ENCODE measurements at places on chromosomes 12 and 14.

- peak; percentile 18 for DNase-seq
These were observed 259.1 kb downstream of the PCNX1 start for GRCh38 chr14:71166180-71166837.

- no peak for DNase-seq
These were observed 268.1 kb downstream of the CACNA1C start for GRCh38 chr12:2320841-2321240.

- DNase-seq: no peak
These were observed 14.0 kb upstream of the HPD start for GRCh38 chr12:121872546-121873215.

- DNase-seq: no peak
These were observed 62.9 kb upstream of the EEA1 start for GRCh38 chr12:92992041-92992440.

DNA sequence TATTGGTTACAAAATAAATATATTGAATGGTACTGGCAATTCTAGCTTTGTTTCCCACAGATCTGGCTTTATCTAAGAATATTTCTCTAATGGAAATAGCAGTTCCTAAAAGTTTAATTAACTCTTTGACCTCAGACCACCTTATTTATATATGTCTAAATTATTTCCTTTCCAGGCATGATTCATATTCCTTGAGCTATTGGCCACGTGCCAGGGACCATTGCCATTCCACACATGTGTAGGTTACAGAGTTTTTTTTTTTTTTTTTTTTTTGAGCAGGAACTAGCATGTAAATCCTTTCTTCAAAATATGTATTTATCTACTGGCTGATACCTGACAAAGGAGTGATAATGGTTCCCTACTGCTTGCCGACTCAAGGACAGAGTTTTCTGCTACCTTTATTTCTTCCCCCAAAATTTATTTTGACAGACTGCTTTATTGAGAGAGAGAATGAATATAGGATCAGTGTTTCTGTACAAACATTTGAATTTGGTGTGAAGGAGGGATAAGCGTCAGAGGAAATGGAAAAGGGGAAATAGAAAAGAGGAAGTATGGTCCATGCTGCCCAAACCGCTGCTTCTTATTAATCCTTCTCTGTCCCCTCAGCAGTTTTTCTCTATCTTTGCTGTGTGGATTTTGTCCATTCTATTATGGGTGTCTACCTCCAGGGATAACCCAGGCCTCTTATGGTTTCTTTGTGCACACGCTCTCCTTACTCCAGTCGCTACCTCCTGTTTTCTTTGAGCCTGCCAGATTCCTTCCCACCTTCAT, 36.4 kb downstream of the PDE3A start:
- peak; percentile 55 for DNase-seq

DNA sequence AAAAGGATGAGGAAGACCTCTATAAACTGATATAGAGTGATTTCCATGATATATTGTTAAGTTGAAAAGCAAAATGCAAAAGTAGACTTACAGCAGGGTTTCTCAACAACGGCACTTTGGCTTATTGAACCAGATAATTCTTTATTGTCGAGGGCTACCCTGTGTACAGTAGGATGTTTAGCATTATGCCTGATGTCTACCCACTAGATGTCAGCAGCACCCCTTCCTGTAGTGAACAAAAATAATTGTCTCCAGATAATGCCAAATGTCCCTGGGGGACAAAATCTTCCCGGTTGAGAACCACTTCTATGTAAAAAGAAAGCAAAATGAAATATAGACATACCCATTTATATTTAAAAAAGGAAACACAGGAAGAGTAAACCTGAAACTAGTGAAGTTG, 32.4 kb downstream of the ABCD2 start:
- DNase-seq: no peak

DNA sequence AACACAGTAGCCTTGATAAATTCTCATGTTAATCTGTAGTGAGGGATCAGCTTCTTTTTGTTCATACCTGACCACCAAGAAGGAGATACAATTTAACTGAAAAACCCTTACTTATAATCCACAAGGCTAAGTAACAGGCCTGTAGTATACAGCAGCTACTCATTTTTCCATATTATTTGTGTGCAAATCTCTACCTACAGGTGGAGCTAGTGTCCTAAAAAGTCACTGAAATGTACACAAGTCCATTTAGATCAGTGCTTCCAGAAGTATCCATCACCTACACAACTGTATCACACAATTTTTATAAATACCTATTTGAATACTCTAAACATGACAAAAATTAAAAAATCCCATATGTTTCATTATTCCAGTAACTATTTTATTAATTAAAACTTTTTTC, 173.2 kb downstream of the SLC35F4 start:
- DNase-seq: peak; percentile 54

DNA sequence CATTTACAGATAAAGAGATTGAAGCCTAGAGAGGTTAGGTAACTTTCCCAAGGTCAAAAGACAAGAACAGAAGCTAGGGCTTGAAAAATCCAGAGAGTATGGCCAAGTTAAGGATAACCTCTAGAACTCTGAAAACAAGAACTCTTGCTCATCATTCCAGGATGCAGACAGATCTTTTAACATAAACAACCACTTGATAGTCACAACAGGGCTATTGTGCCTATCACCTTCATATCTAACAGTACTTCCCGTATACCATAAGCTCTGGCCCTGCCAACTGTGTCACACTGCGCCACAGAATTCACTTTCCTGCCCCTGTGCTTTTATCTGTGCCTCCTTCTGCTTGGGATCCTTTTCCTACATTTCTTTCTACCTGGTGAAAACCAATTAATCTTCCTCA, 18.2 kb downstream of the ERP29 start:
- DNase-seq: no peak

DNA sequence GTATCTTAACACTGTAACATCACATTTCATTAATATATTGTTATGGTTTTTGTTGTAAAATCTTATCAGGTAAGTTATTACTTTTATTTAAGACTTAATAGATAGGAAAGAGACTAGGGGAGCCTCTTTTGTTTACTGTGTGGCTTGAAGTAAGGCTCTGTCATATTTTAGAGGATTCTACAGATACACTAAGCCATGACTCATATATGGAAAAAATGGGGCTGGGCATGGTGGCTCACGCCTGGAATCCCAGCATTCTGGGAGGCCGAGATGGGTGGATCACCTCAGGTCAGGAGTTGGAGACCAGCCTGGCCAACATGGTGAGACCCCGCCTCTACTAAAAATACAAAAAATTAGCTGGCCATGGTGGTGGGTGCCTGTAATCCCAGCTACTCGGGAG, 23.6 kb upstream of the NPFF start:
- DNase-seq: no peak

GRCh38 chr12:104357421-104357952, 53.9 kb downstream of the EID3 start:
- no peak for DNase-seq

GRCh38 chr12:116189692-116190091, 87.8 kb downstream of the MED13L start:
- no peak for DNase-seq

- DNase-seq: no peak
These were observed 91.2 kb downstream of the RCOR1 start for GRCh38 chr14:102683399-102684297.

GRCh38 chr12:107670999-107671643, 14.5 kb upstream of the PWP1 start:
- no peak for DNase-seq

DNA sequence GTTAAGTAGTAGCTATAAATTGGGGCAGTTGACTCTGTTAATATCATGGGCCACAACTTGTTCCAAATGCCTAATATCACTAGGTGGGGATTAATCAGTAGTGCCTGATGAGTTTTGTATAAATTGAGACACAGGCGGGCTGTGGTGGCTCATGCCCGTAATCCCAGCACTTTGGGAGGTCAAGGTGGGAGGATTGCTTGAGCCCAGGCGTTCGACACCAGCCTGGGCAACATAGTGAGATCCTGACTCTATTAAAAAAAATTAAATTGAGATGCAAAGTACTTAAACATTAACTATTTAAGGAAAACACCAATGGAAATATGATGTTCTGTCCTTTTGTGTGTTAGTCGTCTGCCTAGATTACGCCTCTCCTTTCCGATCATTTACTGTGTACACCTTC, 9.0 kb downstream of the PAPOLA start:
- DNase-seq: no peak

GRCh38 chr14:51369814-51370213, 129.8 kb downstream of the TMX1 start:
- DNase-seq: no peak

DNA sequence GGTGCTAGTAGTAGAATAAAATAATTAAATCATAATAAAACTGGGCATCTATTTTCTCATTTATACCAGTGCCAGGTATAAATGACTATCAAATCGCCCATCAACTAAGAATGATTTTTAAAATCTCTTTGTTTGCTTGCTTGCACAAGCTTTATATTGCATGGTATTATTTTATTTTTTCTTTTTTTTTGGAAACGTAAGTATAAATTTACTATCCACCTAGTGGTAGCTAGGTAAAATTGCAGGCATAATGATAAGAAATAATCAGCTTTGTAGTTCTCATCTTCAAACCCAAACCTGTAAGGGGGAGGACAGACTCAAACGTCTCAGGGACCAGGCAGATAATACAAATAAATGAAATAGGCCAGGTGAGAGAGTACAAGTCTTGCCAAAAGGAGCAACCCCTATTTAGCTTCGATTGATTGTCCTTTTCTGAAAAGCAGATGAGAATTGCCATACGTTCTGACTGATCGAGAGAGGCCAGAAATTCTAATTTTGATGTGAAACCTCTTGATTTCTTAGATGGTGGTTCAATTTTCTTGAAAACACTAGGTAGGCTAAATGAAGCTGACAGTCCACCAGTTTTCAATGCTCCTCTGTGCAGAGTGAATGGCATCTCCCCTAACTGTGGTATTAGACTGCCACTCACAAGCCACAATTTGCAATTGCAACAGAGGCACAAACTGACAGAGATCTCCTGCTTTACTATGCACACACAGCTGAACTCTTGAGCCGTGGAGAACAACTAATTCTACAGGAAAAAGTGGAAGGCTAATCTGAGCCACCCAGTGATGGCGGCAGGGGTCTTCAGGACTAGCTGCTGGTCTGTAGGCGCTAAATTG, 189.3 kb downstream of the DACT1 start:
- DNase-seq: no peak

DNA sequence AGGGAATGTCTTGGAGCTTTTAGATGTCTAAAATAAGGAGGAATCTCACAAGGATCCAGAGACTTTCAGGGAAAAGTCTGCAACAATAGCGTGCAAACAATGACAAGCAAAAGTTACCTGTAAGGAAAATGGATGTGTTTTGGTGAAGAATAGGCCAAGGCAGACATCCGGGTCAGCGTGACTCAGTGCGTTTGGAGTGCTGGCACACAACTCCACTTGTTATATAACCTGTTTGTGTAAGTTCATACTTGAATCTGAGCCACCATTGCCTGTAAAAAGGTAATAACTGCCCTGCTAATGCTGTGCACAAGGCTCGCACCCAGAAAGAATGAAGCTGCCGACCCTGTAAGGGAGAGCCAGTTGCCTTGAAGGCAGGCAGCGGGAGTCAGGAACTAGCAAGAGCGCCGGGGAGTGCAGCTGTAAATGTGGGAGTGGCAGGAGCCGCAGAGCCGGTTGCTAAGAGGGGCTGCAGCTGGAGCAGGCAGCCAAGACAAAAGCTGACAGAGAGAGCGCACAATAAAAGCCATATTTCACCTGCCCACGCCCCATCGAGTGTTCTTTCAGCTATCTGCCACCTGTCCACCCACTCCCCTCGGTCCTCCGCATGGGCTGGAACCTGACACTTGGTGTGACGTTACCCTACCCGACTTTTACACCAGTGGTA, 638.5 kb upstream of the MIS18BP1 start:
- DNase-seq: no peak

DNA sequence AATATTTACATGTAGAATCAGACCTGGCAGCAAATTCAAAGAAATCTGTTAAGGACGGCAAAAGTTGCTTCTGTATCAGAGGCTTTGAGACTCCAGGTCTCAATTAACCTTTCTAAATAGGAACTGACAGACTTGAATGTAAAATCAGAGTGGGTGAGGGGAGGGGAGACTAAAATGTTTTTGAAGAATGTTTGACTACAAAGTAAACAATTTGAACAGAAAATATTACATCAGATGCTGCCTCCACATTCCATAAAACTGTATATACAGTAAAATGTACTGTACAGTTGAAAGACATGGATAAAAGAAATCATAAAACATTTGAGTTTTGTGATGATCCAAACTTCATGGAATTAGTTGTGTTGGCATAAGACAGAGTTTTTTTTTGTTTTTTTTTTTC, 49.5 kb upstream of the POC1B start:
- no peak for DNase-seq

DNA sequence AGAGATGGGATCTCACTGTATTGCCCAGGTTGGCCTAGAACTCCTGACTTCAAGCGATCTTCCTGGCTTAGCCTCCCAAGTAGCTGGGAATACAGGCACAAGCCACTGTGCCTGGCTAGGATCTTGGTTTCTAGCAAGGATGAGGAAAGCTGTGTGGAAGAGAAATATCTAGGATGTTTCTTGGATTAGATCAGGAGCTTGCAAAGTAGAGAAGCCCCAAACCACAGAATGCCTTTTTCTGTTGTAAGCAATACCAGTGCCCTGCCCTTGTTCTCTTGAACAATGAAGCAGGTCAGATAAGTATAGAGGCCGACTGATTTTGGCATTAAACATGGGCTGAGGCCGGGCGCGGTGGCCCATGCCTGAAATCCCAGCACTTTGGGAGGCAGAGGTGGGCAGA, 44.3 kb upstream of the STRN3 start:
- DNase-seq: no peak

DNA sequence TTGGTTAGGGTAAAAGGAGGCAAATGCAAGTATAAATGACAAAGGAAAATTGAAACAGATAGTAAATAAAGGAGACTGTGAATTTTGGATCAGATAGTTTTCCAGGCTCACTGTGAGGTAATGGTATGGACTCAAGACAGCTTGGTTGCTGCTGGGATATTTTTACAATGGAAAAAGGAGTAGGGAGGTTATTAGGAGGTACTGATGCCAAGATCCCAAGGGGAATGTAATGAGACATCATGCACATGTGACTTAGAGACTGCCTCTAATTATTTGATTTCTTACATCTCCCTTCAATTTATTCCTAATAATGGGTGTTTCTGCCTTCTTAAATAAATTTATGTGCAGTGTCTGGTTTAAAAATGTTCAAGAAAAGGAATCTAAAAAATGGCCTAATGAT, 56.9 kb downstream of the TAOK3 start:
- no peak for DNase-seq

DNA sequence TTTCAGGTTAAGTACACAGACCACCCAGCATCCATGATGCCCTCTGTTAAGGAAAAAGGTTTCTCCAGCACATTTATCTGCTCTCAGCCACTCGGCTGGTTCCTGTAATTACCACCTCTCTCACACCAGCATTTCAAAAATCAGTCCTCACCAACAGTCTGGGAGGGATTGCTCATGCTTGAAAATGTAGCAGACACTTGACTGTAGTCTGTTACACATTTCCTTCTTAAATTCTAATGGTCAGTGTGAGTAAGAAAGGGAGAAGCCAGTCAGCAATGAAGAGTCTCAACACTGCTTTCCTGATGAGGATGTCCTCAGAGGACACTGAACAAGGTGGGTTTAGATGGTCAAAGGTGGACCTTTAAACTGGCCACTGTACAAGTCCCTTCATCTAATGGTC, 6.0 kb downstream of the ZBTB39 start:
- no peak for DNase-seq

Data from glomerular endothelial cell (primary cell).